ENCODE measurements at places on chromosomes 4 and X.

DNA sequence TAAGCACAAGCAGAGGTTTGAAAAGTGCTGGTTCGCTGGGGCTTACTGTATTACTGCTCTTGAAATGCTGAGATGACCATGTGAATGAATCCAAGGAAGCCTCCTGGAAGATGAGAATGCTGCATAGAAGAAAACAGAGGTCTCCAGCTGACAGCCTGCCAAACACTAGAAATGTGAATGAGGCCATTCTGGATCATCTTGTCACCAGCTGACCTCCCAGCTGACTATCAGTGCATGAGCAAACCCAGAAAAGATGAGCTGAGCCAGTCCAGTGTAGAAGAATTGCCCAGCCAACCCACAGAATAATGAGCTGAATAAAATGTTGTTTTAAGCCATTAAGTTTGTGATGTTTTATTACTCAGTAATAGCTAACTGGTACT is 49.1 kb upstream of the DYNLT3 start:
- no peak for DNase-seq

GRCh38 chr4:141457653-141458052 is 178.7 kb upstream of the IL15 start:
- DNase-seq = no peak

DNA sequence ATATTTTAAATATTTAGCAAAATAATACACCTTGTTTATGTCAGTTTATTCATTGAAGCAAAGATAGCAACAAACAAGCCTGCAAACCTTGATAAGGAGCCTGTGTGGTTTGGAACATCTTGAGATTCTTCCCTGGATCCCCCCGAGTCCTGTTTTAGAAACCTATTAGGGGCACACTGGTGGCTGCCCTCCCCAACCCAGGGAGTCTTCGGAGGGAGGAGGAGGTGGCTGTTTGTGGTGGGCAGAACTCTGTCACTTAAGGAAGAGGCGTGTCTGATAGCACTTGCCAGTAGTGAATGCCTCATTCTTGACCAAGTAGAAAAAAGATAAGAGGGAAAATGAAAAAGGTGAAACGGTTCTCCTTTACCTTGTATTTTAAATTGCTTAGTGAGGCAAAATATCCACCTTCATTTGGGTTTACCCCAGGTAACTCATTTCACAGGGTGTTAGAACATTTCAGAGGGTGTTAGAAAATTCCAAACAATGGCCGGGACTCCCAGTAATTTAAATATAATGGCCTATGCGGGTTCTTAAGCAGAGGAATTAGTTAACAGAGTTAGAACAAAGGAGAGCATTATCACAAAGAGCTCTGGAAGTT is 10.4 kb downstream of the KIT start:
- DNase-seq = no peak

GRCh38 chr4:2596611-2597010 is 60.2 kb downstream of the FAM193A start:
- no peak for DNase-seq

- DNase-seq = no peak
Observed at GRCh38 chrX:16628946-16629595, 20.9 kb upstream of the S100G start.

- no peak for DNase-seq
Observed at GRCh38 chrX:19672222-19672812, 157.0 kb upstream of the MAP3K15 start.

DNA sequence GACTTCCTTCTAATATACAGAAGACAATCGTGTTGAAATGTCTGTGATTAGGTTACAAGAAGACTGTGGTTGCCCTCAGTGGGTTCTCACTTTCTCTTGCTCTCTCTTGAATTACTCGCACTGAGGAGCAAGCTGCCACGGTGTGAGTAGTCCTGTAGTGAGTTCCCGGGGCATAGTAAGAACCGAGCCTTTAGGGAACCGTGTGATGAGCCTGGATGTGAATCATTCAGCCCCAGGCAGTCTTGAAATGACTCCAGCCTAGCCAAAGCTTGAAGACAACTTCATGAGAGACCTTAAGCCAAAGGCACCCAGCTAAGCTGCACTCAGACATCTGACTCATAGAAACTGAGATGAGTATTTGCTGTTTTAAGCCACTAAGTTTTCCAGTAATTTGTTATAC is 292.7 kb downstream of the SPOCK3 start:
- no peak for DNase-seq

GRCh38 chr4:74848774-74849173 is 54.5 kb upstream of the BTC start:
- DNase-seq = no peak

All from stimulated activated CD4-positive, alpha-beta T cell treated with anti-CD3 and anti-CD28 coated beads, Interleukin-12 subunit alpha, Interleukin-12 subunit beta, amount 100 ng/mL, for 4 hours (primary cell).